ENCODE measurements at places on chromosomes 1 and 21.

GRCh38 chr1:32769524-32770220 is 47.5 kb downstream of the YARS1 start:
- DNase-seq: no peak

DNA sequence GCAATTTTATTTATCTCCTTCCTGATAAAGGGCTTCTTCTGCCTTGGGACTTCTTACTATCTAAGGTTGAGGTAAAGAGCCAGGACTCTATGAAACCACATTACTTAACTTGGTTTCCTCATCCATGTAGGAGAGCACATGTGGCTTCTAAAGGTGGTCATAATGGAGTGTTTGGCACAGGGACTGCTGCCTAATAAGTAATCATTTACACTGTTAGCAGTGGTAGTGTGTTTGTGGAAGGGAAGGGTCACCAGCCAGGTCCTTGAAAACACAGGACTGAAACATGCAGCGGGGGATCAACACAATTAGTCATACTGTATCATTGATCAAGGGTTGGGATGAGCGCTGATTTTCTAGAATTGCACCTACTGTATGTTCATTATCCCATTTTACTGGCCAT is 59.6 kb downstream of the UCK2 start:
- DNase-seq: no peak

GRCh38 chr1:145997016-145997717 is 788 bp upstream of the TXNIP start:
- no peak for DNase-seq

DNA sequence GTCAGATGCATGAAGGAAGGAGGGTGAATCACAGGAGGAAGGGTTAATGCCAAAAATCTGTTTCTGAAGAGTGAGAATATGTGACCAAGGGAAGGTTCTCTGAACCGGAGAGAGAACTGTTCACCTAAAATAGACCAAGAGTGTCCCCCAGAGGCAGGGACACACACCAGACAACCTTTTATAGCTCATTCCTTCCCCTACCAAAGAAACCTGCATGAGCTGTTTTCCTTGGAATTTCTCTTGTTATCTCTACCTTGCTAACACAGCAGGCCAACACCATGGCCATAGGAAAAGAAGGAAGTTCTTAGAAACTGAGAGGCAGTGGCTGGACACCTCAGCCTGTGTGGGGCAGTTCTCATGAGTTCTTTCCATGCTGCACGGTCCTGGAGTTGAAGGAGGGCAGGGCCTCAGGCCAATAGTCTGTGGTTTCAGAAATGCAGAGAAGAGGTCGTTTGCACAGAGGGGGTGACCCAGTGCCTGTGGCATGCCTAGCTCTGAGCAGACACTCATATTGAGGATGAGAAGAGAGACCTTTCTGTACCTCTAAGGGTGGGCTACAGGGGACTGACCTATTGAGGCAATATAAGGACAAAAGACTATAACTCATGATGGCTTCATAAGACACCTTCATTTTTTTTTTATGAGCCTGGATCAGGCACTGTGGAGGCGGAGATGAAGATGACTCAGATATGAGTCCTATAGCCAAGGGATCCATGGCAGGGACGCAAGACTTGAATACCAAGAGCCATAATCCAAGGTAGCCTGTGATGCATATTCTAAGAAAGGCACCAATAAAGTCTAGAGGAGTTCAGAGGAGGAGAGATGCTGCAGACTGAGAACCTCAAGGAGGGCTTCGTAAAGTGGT is 39.4 kb downstream of the IGFN1 start:
- DNase-seq: no peak

DNA sequence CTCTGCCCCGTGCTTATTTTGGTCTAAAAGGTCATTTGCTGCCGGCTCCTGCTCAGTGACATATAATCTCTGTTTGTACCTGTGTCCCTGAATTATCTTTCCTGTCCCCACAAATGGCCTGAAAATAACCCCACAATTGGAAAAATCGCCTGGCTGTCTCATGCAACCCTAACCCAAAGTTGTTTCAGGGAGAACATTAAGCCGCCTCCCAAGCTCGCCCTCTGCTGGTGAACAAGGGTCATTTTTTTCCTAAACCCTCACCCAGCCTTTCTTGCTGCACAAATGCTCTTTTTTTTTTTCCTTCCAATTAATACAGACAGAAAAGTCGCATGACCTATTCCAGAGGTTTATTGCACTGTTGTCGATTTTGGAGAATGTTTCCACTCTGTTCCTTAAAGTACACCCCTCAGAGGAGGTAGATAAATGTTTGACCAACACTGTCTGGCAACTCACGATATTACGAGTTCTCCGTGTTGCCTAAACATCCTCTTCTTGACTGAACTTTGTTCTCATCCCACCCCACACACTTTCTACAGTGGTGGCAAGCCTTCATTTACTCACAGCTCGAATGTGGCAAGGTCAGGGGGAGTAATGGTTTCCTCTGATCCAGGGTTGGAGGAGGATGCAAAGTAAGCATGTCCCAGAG is 148.7 kb downstream of the ZZZ3 start:
- DNase-seq: peak; percentile 48

DNA sequence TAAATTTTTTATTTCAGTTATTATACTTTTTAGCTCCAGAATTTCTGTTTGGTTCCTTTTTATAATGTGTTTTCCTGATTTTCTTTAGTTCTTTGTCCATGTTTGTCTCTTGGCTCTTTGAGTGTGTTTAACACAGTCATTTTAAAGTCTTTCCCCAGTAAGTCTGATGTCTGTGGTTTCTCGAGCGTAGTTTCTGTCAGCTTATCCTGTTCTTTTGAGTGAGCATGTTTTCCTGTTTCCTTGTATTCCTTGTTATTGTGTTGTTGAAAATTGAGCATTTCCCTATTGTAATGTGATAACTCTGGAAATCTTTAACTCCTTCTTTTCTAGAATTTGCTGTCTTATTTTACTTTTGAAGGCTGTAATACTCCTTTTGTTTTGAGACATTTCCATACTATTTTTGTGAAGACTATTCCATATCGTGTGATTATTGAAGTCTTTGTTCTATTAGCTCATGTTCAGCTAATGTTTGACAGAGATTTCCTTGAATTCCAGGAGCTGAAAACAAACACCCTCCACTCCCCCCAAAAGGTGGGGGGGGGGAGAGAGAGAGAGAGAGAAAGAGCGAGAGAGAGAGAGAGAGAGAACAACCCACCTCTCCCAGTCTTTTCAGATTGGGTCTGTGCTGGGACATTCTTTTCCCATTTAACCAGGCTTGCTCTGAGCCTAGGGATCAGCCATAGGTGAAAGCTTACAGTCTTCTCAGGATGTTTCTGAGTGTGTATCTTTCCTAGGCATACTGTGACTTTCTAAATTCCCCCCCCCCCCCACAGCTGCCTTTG is 38.3 kb downstream of the SDCCAG8 start:
- no peak for DNase-seq

- DNase-seq: no peak
Observed at GRCh38 chr21:14888202-14888601, 176.6 kb downstream of the NRIP1 start.

DNA sequence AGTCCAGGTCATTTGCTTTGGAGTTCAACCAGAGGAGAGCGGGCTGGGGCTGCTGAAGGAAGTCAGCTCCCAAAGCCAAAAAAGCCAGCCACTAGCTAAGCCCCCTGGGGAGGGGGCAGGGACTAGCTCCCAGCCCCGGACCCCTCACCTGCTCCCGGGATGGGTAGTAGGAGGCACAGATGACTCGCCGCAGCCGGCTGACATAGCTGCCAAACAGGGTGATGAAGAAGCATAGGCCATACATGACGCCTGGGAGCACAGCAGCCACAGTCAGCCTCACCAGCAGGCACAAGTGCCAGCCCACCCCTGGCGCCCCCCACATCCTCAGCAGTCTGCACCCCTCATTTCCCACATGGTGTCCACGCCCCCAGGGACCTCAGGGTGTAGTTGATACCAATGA is 7.4 kb downstream of the DCST2 start:
- DNase-seq: no peak

GRCh38 chr1:156886583-156887281 is 6.8 kb upstream of the PEAR1 start:
- no peak for DNase-seq

DNA sequence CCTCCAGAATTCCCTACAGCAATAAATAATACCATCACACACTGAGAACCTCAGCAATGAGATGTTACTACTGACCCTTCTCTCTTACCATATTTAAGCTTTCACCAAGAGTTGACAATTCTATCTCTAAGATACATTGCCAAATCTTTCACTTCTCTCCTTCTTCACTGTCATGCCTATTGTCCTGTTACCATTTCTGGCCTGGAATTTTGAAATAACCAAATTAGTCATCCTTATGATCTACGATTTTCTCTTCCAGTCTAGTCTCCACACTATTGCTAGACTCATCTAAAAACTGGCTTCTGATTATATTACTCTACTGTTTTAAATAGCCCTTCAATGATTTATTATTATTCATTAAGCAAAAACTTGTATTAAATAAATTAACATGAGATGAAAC is 656.1 kb upstream of the ADGRL4 start:
- no peak for DNase-seq

DNA sequence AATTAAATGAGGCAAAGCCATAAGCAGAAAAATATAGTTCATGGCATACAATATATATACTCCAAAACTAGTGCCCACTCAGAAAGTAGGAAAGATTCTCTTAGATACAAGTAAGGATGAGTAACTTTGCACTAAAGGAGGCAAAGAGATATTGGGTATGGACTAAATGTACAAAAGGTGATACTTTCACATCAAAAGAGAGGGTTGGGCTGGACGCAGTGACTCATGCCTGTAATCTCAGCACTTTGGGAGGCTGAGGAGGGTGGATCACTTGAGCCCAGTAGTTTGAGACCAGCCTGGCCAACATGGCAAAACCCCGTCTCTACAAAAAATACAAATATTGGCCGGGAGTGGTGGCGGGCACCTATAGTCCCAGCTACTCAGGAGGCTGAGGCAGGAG is 6.7 kb downstream of the KYAT3 start:
- no peak for DNase-seq

GRCh38 chr1:90761781-90762589 is 44.9 kb upstream of the BARHL2 start:
- no peak for DNase-seq

GRCh38 chr1:39499668-39500067 is 8.2 kb downstream of the BMP8A start:
- no peak for DNase-seq

GRCh38 chr1:36248250-36248894 is 24.1 kb downstream of the THRAP3 start:
- peak; percentile 89 for DNase-seq

GRCh38 chr1:34587761-34588160 is 167.1 kb upstream of the GJB5 start:
- no peak for DNase-seq

- DNase-seq: no peak
Observed at GRCh38 chr1:230977761-230978490, 735 bp downstream of the TTC13 start.

All from H4 (cell line).